ENCODE measurements at places on chromosomes 4 and X.

- DNase-seq = no peak
Measured at GRCh38 chrX:118496763-118497079, 1.1 kb downstream of the DOCK11 start.

GRCh38 chrX:789096-789495 is 158.5 kb downstream of the SHOX start:
- DNase-seq = no peak

DNA sequence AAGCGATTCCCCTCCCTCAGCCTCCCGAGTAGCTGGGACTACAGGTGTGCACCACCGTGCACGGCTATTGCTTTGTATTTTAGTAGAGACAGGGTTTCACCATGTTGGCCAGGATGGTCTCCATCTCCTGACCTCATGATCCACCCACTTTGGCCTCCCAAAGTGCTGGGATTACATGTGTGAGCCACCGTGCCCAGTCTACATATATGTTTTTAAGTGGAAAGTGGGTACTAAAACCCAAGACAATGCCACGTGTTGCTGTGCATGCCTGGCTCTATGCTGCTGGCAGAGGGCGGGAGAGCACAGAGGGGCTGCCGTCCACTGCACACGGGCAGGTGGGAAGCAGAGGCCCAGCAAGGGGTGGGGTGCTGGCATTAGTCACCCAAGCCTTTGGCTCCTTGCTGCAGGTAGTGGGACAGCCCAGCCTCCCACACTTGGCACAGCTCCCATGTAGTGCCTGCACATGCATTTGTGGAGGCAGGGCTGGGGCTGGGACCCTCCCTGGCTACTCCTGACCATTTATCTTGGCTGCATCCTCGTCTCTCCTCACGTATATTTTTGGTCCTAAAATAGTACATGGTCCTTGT is 3.5 kb downstream of the EMD start:
- no peak for DNase-seq

GRCh38 chrX:134180601-134181274 is 56.2 kb upstream of the CCDC160 start:
- DNase-seq = no peak

GRCh38 chr4:86302830-86303229 is 57.0 kb downstream of the MAPK10 start:
- no peak for DNase-seq

- no peak for DNase-seq
Measured at GRCh38 chr4:186024637-186025407, 44.1 kb upstream of the TLR3 start.

- DNase-seq = no peak
Measured at GRCh38 chr4:11514779-11515419, 86.2 kb upstream of the HS3ST1 start.

GRCh38 chr4:2126309-2127043 is 67.3 kb downstream of the NAT8L start:
- DNase-seq = no peak

GRCh38 chrX:55638933-55639332 is 15.7 kb downstream of the FOXR2 start:
- no peak for DNase-seq

DNA sequence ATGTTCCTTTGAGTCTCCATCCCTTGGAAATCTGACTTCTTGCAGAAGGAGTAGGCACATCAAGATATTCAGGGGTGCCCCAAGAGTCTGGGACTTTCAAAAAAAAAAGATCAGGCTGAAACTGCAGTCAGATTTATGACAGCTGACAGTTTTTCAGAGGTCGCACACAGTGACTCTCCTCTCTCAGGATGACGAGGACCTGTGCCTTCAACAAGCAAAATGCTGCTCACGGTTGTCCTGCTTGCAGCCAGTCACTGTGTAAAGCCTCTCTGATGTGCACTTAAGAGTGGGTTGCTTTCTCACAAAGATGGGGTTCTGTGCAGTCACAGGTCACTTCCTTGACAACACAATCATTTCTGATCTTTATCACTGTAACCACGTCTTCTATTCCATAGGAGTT is 178.2 kb downstream of the PTTG2 start:
- no peak for DNase-seq

DNA sequence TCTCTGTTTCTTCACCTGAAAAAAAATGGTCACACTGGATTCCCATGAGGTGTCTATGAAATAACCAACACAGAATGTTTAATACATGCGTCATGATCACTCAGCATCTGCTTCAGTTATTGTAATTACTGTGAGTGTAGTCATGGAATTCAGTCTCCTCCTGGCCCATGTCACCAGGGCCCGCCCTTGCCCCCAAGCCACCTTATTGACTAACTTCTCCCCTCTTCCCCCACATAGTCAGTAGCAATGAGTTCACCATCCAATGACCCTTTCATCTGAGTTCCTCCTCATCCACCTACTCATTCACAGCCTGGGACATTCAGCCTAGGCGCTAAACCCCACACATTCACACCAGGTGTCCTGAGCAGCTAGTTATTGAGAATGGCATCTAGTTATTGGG is 15.6 kb downstream of the PNMA6F start:
- DNase-seq = no peak

DNA sequence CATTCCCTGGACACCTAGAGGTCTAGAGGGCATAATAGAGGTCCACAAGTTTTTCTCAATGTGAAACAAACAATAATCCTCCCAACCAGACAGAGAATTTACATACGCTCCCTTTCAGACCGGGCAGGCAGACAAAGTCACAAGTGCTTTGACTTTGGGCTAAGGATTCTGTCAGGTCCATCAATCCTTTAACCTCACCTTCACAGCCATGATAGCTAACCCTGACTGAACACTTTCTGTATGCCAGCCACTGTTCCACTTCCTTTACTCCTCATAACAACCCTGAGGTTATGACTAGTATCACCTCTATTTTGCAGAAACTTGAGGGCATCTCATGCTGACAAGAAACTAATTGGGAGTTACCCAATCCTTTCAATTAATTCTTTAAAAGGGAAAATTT is 118.8 kb upstream of the AFF2 start:
- no peak for DNase-seq

- no peak for DNase-seq
Measured at GRCh38 chrX:137742846-137743245, 176.9 kb downstream of the ZIC3 start.

GRCh38 chr4:156673483-156673882 is 298.1 kb downstream of the PDGFC start:
- no peak for DNase-seq

DNA sequence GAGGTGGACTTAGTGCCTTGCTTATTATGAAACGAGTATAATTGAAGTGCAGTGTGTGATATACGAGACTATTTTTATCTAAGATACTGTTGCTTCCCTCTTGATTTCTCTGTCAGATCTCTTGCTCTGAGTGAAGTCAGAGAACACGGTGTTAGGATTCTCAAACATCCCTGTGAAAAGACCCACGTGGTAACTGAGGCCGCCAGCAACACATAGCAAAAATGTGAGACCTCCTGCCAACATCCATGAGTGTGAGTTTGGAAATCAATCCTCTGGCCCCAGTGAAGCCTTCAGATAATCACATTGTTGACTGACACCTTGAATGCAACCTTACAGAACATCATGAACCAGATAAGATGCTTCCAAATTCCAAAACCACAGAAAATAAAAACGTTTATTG is 954.4 kb downstream of the FAT4 start:
- peak; percentile 53 for DNase-seq

DNA sequence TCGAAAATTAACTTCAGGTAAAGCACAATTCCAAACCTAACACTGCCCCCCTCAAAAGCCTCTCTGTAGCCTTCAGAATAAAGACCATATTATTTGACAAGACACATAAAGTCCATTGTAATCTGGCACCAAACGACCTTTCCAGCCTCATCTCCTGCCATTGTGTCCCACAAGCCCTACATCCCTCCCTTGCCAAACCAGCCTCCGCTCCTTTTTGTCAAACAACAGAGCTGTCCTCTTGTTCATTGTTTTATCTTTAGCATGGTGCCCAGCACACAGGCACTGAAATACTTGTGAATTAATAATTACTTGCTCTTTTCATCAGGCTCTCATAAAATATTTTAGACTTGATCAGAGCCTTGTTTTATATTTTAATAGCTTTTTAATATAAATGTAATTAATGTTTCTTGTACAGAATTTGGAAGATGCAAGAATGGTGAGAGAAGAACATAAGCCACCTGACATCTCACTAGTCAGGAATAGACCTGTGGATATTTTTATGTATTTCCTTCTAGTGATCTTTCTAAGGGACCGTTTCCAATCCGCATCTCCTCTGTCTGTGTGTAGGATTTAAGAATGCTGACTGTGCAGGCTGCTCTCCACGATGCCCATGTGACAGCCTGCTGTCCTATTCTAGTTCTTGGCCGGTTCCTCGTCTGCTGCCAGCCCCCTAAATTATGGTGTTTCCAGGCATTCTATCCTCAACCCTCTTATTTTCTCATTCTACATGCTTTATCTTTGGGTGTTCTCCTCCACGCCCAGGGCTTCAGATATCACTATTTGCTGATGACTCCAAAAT is 3.0 kb upstream of the IRF2 start:
- DNase-seq = no peak

- no peak for DNase-seq
Measured at GRCh38 chrX:9354918-9355317, 109.9 kb upstream of the TBL1X start.

- no peak for DNase-seq
Measured at GRCh38 chr4:159204566-159204965, 101.7 kb downstream of the RAPGEF2 start.

DNA sequence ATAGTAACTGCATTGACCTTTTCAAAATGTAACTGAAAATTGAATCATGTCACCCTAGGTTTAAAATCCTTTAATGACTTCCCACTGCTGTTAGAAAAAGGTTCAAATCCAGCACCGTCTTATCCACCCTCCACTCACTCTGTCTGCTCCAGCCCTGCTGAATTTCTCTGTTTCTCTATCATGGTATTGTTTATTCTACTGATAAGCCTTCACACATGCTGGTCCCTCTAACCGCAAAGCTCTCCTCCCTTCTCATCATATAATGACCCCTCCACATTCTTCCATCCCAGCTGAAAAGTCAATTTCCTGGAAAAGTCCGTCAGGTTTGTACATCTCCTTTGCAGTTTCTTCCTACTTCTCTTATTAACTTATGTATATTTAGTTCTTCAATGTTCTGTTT is 389.2 kb upstream of the F9 start:
- DNase-seq = no peak

DNA sequence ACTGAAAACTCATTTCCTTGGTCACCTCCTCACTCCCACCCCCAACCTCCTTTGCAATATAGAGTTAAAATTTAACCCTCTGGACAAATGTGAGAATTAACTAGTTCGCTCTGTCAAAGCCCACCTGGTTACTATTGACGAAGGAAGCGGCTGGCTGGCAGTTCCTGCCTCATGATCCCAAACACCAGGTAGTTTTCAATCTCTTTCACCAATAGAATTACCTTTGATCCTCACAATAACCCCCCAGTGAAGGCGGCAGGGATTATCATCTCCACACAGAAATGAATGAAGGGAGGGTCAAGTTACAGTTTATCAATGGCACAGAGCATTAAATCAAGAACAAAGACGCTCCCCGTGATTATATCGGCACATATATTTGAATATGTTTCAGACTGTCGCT is 65.7 kb upstream of the TTC29 start:
- no peak for DNase-seq

GRCh38 chr4:98544141-98544817 is 114.1 kb downstream of the TSPAN5 start:
- DNase-seq = no peak

Measured in Right ventricle myocardium superior (tissue), 1 donor.